ENCODE measurements at places on chromosomes 6 and 20.
A peak's percentile ranks its signal among the peaks of the same experiment; 100 is the strongest.

GRCh38 chr6:139446768-139447655, 72.6 kb upstream of the CITED2 start:
- no peak for DNase-seq

DNA sequence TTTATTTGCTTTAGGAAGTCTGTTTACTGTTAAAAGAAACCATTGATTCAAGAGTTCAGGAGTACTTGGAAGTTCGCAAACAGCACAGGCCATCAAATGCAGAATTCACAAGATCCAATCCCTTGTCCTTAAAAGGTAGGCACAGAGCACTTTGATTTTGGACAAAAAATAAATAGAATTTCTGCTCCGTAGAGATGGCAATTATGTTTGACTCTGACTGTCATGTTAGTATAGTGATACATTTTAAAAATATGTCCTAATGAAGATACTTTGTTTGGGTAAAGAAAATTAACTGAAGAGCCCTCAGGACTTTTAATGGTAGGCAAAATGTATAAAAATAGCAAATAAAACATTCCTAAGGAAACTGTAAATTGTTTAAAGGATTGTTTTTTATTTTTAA, 113.1 kb downstream of the JAG1 start:
- DNase-seq: no peak

GRCh38 chr20:62759981-62760431, 36.3 kb upstream of the MRGBP start:
- no peak for DNase-seq

- DNase-seq: no peak
These were observed 149.4 kb upstream of the NOX3 start for GRCh38 chr6:155604991-155605390.

DNA sequence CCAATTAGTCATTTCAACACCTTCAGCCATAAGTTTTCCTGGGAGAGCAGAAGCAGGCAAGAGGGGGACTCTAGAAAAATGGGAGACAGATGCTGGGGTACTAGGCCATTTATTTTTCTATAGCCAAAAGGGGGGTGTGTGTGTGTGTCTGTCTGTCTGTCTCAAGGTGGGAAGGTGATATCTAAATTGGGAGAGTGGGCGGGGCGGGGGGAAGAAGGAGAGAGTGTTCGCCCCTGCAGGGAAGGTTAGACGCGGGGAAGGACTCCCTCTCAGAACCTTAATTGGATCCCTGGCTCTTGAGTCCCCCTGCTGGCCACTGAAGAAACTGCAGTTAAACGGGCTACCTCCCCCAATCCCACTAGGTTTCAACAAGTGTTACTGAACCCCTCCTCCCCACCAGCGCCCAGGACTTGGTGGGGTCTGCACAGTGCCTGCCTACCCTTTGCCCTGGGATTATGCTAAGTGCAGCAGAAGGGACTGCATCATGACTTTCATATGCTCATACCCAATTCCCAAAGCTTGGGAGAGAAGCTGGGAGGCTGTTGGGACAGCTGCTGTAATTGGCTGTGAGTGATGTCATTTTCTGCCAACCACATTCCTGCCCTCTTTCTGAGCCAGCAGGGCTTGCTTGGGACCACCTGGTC, 45.8 kb downstream of the FOXP4 start:
- peak; percentile 74 for DNase-seq

DNA sequence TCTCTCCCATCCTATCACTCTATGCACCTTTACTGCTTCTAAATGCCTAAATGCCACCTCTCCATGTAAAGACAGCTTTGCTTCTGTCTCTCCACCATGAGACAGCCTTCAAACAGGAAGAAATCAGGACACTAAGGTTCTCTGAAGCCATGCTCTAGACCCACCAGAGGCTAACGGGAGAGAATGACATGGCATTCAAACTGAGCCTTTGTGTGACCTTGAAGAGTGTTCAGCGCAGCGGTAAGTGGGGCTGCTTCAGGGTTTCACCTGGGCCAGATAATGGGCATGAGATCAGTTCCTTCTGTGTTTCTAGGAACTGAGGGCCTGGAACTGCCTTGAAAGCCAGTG, 20.1 kb downstream of the FAM50B start:
- DNase-seq: no peak

DNA sequence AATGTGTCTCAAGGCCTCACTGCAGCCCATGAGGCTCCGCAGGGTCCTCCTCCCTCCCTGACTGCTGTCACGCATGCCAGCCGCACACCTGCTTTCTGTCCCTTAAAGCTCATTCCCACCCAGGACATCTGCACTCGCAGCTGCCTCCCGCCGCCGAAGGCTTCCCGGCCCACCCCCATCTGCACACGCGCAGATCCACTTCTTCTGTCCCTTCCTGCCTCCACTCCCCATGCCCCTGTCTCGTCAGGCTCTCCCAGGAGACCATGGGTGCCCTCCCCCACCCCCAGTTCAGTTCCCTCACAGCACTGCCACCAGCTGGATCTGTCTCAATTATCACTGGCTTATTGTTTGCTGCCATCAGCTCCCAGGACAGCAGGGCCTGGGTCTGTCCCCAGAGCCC, 63.0 kb downstream of the RIPOR3 start:
- DNase-seq: no peak

DNA sequence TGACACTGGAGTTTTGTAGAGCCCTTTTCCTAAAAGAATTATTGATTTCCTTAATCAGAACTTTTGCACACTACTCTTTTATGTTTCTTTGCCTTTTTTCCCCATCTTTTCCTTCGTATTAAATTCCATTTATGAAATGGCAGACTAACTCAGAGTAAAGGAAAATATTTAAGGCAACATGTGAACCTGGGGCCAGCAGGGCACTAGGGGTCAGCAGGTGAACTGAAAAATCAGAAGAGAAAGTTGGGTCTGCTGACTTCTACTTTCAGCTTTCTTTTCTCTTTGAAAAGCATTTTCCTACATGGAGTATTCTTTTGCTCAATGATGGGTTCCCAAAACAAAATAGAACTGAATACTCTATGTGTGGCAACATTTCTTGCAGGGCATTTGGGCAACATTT, 226.6 kb upstream of the EXOC2 start:
- no peak for DNase-seq

DNA sequence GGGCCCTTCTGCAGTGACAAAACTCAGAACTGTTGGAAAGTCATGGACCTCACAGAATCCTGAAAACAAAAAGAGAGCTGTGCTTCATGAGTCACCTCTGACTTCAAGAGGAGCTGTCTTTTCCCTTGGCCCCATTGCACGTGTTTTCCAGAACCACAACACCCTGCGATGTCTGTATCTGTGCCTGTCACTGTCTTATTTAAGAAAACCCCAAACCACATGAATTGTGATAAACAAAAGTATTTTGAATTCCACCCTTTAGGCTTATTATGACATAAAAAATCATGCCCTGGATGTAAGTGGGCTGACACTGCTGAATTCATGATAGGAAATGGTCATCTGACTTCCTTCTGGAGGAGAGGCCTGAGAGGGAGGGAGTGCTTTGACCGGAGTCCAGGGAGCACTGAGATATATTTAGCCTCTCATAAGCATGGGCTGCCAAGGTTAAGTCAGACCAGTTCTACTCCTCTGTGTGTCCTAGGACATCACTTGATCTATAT, 96.4 kb upstream of the DUSP22 start:
- no peak for DNase-seq

GRCh38 chr6:84362193-84362821, 134.9 kb upstream of the CEP162 start:
- no peak for DNase-seq

- no peak for DNase-seq
These were observed 59.2 kb upstream of the TFAP2D start for GRCh38 chr6:50654155-50654554.

- DNase-seq: no peak
These were observed 150.8 kb upstream of the FLRT3 start for GRCh38 chr20:14488212-14488611.

- DNase-seq: no peak
These were observed 10.2 kb downstream of the UBE3D start for GRCh38 chr6:83055366-83055964.

DNA sequence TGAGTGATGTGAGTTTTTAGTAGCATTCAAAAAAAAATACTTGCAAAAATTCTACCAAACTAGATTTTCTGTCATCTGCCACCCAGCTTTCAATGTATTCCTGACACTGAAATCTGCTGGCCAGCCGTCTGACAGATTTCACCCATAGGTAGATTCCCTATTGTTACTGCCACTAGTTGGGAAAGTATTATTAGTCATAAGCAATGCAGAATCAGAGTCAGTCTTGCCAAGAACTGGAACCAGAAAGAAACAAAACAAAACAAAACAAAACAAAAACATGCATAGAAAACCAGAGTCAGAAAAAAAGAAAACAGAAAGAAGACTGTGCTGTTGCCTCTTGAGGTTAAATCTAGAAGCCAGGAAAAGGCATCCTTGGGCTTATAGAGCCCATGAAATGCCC, 293.1 kb upstream of the KCNQ5 start:
- DNase-seq: no peak

DNA sequence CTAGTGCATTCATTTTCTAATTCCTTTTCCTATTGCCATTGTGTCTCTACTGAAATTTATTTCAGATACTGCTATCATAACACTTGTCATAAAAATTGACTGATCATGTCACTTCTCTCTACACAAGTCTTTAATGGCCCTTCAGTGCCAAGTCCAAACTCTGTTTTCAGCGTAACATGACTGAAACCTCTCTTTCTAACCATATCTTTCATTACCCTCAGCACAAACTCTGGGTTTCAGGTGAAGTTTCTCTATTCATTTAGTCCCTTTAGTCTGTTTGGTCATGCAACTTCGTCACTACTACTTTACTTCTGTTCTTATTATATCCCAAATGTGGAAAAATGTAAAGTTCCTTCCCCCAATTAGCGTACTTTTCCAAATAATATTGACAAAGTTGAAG, 234.9 kb downstream of the OGFRL1 start:
- no peak for DNase-seq

DNA sequence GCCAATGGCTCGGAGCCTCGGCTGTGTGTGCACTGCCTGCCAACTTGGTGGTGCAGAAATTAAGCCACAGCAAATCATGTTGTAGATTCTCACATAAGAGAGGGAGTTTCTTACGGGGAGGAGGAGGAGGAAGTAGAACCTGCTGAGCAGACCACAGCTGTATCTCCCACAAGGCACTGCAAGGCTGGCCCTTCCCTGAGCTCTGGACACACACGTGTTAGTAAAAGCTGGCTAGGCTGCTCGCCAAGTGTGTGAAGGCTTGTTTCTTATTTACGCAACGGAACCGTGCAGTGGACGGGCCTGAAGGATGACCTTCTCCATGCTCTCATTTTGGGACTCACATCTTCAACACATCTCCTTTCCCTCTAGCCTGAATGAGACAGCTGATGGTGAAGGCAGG, 15.7 kb upstream of the QKI start:
- DNase-seq: no peak

All from activated T-helper 1 cell treated with anti-CD3 and anti-CD28 coated beads, Interleukin-2, amount 50 U/mL, for 16 hours (primary cell).